ENCODE measurements at places on chromosomes 13 and 19. TPM values are rescaled to one million over a fixed set of nuclear protein-coding genes. Genes with fewer than 3 reads are reported as not detected.

PBX4 gene
- 1.9 TPM for total RNA-seq

INSL3 gene
- not detected for total RNA-seq

ZGLP1 gene
- 0.22 TPM for total RNA-seq

SIX5 gene
- total RNA-seq = 7.0 TPM

C19orf85 gene
- total RNA-seq = not detected

MCEMP1 gene
- total RNA-seq = not detected

MEDAG gene
- total RNA-seq = 1.1 TPM

ZNF222 gene
- 7.9 TPM for total RNA-seq

DACT3 gene
- total RNA-seq = 6.2 TPM

IZUMO2 gene
- total RNA-seq = not detected

GSK3A gene
- 14.2 TPM for total RNA-seq

F7 gene
- not detected for total RNA-seq

TMEM59L gene
- 0.11 TPM for total RNA-seq

HSH2D gene
- total RNA-seq = not detected

POGLUT2 gene
- total RNA-seq = 20.1 TPM

KASH5 gene
- total RNA-seq = not detected

RUBCNL gene
- total RNA-seq = 20.0 TPM

WDR87 gene
- not detected for total RNA-seq

MRPL4 gene
- 22.2 TPM for total RNA-seq
